A549 treated with ZK216348 at 1 μM for 4 hours (cell line): ENCODE measurements at places on chromosomes 5 and 9. TPM values are rescaled to one million over a fixed set of nuclear protein-coding genes. Genes with fewer than 3 reads are reported as not detected.

ANKRD31 gene
- 0.05 to 0.08 TPM (median 0.06 TPM) in 5 replicates for total RNA-seq

ECM2 gene
- total RNA-seq, result 0.09 to 0.19 TPM (median 0.15 TPM) in 4 of 5 replicates, not detected in the other

PHF24 gene
- total RNA-seq, result 0.05 to 0.29 TPM (median 0.12 TPM) in 4 of 5 replicates, not detected in the other

BTNL9 gene
- 0.53 to 1.5 TPM (median 0.99 TPM) in 5 replicates for total RNA-seq
